ENCODE measurements at places on chromosomes 3 and 15.

GRCh38 chr3:120274739-120275167 lies 10.3 kb downstream of the GPR156 start:
- no peak for DNase-seq

- no peak for DNase-seq
Measured at GRCh38 chr3:127457094-127457475, 133.4 kb downstream of the TPRA1 start.

DNA sequence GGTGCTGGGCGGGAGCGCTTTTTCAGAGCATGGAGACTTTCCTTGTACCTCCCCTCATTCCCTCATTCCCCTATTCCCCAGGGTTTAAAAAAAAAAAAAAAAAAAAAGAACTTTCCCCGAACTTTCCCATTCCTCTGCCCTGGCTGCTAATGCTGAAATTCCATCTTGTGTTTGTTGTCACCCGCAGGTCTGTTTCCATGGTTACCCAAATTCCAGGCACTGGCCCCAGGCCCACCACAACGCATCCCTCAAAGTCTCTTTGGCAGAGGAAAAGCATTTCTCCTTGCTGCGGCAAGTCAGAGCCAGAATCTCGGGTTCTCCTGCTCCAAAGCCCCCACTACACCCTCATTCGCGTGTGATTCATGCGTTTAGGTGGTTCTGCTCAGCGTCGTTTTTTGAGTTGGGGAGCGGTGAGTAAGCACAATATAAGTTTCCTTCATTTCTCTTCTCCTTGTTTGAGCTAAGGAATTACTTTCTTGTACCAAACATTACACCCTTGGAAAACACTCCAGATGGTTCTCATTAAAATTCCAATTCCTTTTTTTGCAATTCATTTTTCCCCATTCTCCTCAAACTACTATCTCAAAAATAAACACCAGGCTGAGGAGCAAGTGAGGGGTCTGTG lies 21.6 kb downstream of the ANAPC13 start:
- no peak for DNase-seq

GRCh38 chr3:133709139-133709750 lies 36.9 kb upstream of the TF start:
- no peak for DNase-seq

DNA sequence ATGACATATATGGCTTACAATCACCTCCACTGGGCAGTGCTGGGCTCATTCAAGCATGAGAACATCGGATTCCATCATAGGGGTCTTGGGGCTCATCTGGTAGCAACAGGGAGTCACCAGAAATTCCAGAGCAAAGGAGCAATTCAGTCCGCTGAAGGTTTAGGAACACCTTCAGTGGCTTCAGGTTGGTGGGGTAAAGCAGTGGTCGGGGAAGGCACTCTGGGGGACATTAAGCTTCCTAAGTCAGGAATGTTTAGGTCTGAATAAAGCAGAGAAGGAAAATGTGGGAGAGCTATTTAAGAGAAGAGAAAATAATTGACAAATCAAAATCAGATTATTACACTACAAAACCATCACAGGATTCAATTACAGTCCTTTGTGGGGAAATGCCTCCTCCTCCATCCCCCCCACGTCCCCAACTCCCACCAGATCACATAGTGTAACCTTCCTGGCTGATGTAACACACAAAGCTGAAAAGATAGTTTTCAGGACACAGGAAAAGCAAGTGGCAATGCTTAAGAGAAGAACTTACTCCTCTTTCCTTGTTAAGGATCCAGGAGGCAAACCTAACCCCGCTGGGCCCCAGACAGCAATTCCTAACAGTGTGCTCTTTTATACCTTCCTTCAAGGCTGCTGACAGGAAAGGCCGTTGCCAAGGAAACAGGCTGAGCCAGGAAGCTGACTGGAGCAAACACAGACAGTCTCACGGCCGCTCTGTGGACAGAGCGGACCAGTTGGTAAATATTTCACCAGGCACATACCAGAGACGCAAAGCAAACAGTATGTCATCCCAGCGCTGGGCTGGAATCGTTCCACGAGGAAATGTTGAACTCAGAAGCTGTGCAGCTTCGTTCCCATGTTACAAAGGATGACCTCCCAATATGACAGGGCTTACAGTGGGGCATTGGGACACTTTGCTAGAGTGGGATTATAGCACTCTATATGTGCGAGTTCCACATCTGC lies 57.5 kb upstream of the LMCD1 start:
- no peak for DNase-seq

DNA sequence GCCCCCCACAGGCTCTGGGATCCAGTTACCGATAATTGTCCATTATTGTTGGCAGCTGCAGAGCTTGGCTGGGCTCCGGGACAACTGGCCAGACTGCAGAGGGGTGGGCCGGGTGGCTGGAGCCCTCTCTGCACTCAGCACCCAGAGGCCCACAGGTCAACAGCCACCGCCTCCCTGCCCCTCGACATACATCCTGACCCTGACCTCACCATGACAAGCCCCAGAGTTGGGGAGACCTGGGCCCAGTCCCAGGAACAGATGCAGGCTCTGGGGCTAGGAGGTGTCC lies 22.4 kb downstream of the PTH1R start:
- DNase-seq = no peak

GRCh38 chr15:29844290-29844903 lies 22.1 kb upstream of the TJP1 start:
- no peak for DNase-seq

- DNase-seq = no peak
Measured at GRCh38 chr15:57236561-57237300, 139.6 kb upstream of the CGNL1 start.

DNA sequence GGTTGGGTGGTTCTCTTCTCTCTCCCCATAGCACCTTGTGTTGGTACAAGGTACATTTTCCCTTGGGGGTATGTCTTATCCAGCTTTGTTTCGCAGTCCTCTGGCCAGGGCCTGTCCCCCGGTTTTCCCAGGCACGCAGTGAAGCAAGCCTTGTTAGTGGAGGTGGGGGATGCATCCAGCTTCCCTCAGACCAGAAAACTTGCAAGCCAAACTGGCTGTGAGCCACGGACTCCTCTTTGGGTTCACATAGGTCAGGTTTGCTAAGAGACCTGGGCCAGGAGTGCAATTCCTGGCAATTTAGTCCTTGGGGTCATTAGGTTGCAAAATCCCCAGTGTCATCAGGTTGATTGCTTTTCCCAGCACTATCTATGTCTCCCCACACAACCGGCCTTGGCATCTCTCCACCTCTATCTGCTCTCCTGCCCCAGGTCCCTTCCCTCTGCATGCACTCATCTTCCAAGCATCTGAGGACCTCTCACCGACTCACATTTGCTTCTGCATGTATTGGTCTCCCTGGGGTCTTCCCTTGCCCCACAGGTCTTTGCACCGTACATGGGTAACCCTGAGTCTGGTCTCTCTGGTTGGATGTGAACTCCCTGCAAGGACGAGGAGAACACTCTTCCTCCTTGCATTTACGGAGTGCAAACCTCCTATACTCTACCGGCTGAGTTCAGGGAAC lies 34.2 kb downstream of the BCL2L10 start:
- no peak for DNase-seq

DNA sequence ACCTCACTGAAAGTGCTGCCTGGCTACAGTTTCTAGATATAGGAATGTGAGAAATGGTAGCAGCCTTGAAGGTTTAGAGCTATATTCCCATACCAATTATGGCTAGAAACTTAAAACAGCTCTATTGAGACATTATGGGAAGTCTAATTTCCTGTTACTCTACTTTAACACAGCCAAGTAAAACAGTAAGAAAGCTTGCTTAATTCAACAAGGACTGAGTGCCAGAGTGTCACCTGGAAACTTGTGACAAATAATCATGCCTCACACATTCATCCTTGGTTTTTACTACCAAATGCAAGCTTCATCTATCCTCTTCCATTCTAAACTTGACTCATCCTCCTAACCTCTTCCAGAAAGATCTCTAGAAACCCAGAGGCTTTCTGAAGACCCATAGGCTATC lies 41.7 kb downstream of the UBE3A start:
- DNase-seq = no peak

DNA sequence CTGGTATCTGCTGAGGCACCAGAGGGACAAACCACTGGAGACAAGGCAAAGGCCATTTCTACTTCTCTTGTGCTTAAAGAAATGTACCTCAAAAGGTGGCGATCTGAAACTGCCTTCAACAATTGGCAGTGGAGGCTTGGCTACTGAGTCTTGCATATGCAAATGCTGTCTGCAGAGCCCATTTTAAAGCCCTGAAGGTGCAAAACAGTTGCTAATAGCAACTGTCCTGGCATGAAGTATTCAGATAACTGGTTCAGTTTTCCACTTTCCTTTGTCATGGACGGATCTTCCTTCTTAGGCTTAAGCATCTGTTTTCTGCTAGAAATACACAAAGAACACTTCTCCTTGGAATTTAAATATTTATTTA lies 71.4 kb upstream of the PSMD6 start:
- no peak for DNase-seq

DNA sequence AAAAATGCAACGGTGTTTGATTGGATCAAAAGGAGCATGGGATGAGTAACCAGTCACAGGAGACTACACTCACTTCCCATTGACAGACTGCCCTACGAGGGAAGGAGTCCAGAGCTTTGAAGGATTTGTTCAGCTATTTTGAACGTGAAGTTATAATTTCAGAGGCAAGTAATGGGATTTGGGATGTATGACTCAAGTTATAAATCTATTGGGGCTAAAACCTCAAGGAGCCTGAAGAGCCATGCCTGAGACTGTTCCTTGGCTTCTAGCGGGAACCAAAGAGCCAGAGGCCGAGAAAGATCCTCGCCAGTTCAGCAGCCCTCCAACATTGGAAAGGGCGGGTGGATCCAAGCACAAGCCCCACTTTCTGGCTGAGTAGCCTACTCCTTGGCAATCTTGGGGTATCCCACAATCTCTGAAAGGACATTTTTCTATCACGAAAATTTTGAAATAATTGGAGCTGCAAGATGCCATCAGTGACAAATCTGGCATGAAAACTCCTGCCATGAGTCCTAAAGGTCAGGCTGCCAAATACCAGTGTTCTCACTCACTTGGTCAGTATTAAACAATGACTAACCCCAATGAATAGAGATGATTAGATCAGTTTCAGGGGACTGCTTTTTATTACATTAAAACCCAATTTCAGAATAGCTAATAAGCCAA lies 48.6 kb upstream of the SLCO2A1 start:
- DNase-seq = no peak

DNA sequence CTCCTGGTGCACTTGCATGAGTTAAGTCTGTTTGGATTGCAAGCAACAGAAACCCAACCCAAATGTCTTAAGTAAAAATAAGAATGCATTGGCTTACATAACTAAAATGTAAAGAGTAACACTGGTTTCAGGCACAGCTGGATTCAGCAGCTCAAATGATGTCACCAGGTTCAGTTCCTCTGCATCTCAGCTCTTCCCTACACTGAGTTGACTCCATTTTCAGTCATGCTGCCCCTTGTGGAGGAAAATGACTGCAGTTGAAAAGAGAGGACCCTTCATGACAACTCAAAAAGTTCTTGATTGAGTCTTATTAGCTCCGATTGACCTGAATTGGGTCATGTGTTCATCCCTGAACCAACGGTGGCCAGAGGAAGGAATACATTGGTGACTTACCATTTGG lies 138.5 kb upstream of the ABI3BP start:
- no peak for DNase-seq

- no peak for DNase-seq
Measured at GRCh38 chr15:62240121-62241096, 75.3 kb upstream of the C2CD4B start.

DNA sequence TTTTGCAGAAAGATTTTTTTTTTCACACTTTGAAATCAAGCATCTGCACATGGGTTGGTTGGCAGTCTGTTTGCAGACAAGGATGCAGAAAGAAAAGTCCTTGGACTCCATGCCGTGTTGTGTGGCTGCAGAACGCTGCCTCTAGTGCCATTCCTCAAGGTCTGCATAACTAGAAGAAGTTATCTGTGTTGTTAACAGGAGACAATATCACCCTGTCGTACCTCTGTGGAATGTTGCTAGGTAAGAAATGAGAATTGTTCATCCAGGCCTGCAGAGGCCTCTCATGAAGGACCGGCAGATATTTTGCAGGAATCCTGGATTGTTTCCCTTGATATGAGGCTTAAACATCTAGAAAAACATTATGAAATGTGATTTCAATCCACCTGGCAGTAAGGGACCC lies 58.5 kb upstream of the PPARG start:
- DNase-seq = no peak

DNA sequence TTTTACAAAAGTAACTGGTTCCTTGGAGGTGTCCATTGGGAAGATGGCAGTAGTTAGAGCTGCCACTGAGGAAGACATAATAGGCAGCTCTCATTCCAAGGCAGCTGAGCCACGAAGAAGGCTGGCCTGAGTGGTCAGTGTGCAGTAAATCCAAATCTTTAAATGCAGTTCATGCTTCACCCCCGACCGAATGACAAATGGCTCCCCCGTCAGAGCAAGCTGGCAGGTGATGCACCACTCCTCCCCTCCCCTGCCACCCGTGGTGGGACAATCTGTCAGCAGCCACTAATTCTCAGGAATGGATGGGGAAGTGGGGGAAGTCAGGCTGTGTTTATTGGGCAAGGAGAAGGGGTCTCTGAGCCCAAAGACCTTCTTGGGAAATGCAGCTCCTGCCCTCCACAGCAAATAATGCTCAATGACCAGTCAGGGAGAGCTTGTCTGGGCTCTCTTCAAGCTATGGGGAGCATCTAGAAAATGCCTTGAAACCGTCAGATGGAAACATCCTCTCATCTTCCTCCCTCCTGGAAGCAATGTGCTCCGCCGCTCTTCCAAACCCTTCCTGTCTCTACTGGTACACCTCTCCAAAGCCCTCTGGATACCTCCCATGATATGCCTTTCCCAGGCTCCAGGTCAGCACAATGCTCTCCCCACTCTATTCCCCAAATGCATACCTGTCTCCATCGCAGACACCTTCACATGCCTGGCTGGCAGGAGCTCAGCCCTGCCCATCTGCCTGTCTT lies 65.4 kb downstream of the LIPC start:
- no peak for DNase-seq

GRCh38 chr3:150721285-150722130 lies 17.8 kb upstream of the ERICH6 start:
- no peak for DNase-seq

- no peak for DNase-seq
Measured at GRCh38 chr3:187615630-187616029, 54.6 kb downstream of the SST start.

GRCh38 chr15:35061161-35061824 lies 23.8 kb downstream of the NANOGP8 start:
- DNase-seq = no peak

DNA sequence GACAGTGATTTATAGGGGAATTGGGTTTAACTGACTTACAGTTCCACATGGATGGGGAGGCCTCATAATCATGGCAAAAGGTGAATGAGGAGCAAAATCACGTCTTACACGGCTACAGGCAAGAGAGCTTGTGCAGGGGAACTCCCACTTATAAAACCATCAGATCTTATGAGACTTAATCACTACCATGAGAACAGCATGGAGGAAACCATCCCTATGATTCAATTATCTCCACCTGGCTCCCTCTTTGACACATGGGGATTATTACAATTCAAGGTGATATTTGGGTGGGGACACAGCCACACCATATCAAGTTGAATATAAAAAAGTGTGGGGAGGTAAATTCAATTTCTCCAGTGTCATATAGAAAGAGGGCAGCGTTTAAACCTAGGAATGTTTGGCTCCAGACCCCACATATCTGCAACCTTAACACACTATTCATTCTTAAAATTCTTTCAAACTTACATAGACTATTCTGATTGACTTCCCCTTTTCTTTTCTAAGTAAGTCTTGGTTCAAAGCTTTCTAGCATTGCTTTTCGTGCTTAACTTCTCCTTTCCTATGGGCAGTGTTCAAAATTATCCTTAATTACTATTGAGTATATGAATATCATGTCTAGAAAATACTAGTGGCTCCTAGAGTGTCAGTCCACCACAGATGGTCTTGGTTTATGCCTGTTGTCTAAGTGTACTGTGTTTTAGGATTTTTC lies 446.7 kb upstream of the GBE1 start:
- no peak for DNase-seq

GRCh38 chr3:57968501-57968900 lies 39.7 kb upstream of the FLNB start:
- DNase-seq = no peak

All from T-helper 17 cell (primary cell).